ENCODE measurements at places on chromosomes 5 and 9.

DNA sequence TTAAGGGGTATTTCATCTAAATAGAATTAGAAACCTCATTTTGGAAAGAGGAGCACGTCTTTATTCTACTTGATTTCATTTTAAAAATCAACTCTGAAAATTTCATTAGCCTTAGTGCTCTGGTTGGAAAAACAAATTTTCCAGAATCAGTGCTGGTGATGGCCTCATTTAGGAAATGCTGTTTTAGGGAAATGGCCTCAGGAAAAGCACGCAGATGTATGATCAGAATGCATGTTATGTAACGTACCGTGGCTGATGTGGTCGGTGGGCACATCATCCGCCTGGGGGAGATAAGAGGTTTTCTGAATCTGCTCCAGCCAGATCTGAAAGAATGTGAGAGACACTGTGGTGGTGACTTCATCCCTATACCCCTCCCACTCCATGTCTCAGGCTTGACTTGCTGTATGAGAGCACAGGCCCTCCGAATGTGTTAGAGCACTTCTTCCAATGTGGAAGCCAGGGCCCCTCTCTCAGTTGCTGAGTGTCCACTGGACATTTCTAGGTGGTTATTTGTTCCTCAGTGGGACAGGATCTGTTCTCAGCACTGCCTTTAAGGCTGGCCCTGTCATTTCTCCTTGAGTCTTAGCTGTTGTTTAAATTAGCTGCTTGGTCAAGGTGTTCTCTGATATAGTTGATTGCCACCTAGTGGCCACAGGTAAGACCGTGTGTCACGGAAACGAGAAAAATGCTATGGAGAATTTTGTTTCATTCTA is 96.5 kb downstream of the ARHGAP26 start:
- DNase-seq, result peak; percentile 89

GRCh38 chr9:131700765-131701435 is 39.0 kb downstream of the RAPGEF1 start:
- peak; percentile 16 for DNase-seq

DNA sequence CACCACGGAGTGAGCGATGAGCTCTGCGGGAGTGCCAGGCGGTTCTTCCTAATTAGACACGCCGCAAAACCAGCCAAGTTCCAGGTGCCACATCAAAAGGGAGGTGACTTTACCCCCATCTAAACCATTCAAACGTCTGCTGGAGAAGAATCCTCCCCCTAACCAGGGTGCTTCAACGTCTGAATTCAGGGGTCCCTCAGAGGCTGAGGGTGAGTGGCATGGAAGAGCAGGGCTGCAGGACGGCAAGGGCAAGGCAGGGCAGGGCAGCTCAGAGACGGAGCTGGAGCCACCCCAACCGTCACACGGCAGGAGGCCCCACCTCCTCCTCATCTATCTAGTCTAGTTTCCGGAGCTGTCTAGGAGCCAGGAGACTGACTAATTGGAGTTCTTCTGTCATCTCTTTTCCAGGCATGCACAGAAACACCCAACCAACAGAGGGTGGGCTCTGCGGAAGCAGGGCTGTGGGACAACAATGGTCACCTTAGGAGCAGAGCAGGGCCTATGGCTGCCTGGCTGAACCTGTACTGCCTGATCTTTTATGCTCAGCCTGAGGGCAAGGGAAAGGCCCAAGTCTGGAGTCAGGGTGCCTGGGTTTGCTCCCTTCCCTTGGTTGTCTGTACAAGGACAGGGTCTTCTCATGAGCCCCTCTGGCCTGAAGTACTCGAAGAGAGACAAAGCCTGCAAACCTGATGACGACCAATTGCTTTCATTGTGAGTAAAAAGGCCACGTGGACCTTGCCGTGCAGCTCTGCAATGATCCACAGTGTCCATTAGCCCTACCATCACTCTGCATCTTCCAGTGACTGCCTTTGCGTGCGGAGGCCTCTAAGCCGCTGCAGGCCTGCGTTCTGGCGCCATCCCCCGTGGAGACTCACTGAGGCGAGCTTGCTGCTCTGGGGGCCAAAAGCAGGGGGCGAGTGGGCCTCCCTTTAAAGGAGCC is 81.0 kb upstream of the SLC25A51 start:
- DNase-seq, result peak; percentile 26

DNA sequence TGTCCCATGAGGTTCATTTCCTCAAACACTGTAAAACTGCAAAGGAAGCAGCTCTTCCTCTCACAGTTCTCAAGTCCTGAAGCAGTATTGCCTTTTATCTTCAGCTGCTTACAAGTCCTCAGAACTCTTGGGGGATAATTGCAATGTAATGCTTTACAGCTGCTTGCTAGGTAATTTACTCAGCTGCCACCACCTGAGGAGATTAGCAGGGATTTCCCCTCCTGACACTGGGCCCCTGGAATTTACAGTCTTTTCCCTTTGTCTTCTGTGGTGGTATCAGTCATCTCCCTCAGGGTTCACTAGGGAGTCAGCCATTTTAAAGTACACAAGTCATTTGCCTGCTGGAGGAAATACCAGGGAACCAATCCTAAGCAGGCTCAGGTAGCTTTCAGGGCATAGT is 754.3 kb upstream of the GRAMD2B start:
- DNase-seq, result no peak

GRCh38 chr9:98220911-98221310 is 28.5 kb upstream of the CORO2A start:
- no peak for DNase-seq

GRCh38 chr9:128254855-128255759 is 20.7 kb downstream of the GOLGA2 start:
- DNase-seq, result peak; percentile 82

GRCh38 chr5:138716456-138716924 is 36.7 kb upstream of the CTNNA1 start:
- DNase-seq, result no peak

GRCh38 chr9:138068601-138069035 is 191.0 kb downstream of the CACNA1B start:
- DNase-seq, result no peak

DNA sequence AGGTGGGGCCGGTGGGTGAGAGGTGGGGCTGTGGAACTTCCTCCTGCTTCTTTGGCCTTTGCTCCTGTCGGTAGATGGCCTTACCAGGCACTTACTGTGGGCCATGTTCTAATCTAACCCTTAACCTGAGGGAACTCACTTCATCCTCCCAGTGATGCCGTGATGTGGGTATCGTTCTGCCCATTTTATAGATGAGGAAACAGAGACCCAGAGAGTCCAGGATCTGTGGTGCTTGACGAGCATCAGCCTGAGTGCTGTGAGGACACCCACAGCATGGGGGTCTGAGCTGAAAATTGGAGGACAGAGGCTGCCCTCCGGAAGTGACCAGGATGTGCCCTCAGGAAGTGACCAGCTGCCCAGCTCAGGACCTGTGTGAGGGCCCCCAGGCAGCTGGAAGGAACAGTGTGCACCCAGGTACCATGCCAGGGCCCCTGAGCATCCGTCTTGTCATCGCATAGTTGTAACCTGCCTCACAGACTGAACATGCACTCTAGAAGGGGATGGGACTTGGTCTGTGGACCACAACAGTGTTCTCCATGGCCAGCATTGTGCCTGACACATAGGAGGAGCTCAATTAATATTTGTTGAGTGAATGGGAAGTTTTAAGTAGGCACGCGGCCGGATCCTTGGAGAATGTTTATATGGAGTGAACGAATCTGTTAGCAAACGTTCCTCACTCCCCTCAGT is 8.5 kb downstream of the NEK6 start:
- DNase-seq, result no peak

GRCh38 chr9:34994900-34995669 is 5.5 kb downstream of the DNAJB5 start:
- DNase-seq, result no peak

GRCh38 chr5:11814373-11814772 is 89.9 kb downstream of the CTNND2 start:
- DNase-seq, result no peak

- no peak for DNase-seq
Observed at GRCh38 chr9:76557674-76558225, 98.8 kb downstream of the GCNT1 start.

DNA sequence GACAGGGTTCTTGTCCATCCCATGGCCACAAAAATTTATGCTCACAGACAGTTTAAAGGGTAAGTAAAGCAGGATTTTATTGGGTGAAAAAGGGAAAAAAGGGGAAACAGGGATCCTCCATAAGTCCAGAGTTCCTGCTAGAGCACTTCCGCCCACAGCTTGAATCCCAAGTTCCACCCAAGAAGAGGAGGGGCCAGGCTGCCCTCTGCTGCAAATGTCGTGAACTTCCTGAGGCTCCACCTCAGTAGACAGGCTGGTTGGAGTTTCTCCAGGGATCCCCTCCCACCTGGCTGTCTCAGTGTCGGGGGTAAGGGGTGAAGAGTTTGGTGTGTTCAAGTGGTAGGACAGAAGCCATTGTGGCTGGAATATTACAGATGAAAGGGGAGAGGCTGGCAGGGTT is 275.0 kb upstream of the SGCD start:
- no peak for DNase-seq

DNA sequence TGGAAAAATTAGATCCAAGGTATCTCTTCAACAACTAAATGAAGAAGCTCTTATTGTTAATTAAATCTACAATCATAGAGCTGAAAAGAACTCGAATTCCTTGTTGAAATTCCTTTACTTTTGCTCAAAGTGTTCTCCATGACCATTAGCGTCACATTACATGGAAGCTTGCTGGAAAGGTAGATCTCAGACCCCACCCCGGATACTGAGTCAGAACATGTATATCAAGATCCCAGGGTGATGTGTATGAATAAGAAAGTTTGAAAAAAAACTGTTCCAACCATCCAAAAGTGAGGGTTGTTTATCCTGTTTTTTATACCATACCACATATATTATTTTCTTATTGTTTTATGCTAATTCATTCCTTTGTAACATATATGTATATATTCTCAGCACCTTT is 237.1 kb upstream of the PUM3 start:
- no peak for DNase-seq

DNA sequence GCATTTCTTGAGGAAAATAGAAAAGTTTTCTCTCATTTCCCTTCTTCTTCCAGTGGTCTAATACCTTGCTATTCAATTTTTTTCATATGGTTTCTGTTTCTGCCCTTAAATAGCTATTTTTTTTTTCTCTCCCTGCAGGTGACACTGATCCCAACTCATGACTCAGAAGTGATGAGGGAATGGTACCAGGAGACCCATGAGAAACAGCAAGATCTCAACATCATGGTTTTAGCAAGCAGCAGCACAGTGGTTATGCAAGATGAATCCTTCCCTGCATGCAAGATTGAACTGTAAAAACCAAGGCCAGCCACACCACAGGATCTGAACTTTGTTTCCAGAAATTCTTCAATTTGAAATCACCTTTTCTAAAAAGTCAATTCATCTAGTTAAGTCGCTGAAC is 97.7 kb downstream of the MAP1B start:
- no peak for DNase-seq

GRCh38 chr5:95858023-95858461 is 35.5 kb upstream of the GLRX start:
- DNase-seq, result no peak

DNA sequence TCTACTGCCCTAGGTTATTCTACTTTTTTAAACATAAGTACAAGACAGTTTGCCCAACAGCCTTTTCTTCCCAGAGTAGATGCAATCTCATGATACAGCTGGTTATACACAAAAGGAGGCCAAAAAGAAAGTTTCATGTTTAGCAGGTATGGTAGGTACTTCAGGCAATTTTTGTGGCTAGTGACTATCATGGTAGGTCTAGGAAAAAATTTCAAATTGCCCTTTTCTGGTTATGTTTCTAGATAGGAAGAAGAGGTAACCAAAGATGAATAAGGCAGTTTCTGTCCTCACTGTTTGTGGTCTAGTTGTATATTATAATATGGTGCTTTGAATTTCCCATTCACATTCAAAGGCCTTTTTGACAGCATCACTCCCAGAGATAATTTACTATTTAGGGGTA is 19.7 kb downstream of the MEGF9 start:
- no peak for DNase-seq

- no peak for DNase-seq
Observed at GRCh38 chr9:12973710-12974109, 198.9 kb downstream of the LURAP1L start.

GRCh38 chr9:96006296-96006879 is 130.9 kb downstream of the ERCC6L2 start:
- DNase-seq, result peak; percentile 44

GRCh38 chr5:90014420-90014819 is 395.1 kb downstream of the CETN3 start:
- no peak for DNase-seq

GRCh38 chr5:173638126-173639040 is 21.9 kb upstream of the BOD1 start:
- DNase-seq, result no peak

GRCh38 chr5:52776116-52776515 is 11.6 kb upstream of the ITGA1 start:
- DNase-seq, result no peak

GRCh38 chr5:150700246-150700593 is 642 bp downstream of the RBM22 start:
- no peak for DNase-seq

GRCh38 chr5:115930630-115931337 is 31.5 kb upstream of the LVRN start:
- DNase-seq, result no peak

GRCh38 chr5:149433524-149434131 is 54.5 kb upstream of the IL17B start:
- DNase-seq, result no peak

- no peak for DNase-seq
Observed at GRCh38 chr9:124780060-124780756, 3.3 kb downstream of the OLFML2A start.

- no peak for DNase-seq
Observed at GRCh38 chr9:37417857-37418618, 4.5 kb upstream of the GRHPR start.

GRCh38 chr5:15516486-15516885 is 16.5 kb downstream of the FBXL7 start:
- no peak for DNase-seq

- DNase-seq, result no peak
Observed at GRCh38 chr9:121921444-121921843, 171.7 kb downstream of the TTLL11 start.

DNA sequence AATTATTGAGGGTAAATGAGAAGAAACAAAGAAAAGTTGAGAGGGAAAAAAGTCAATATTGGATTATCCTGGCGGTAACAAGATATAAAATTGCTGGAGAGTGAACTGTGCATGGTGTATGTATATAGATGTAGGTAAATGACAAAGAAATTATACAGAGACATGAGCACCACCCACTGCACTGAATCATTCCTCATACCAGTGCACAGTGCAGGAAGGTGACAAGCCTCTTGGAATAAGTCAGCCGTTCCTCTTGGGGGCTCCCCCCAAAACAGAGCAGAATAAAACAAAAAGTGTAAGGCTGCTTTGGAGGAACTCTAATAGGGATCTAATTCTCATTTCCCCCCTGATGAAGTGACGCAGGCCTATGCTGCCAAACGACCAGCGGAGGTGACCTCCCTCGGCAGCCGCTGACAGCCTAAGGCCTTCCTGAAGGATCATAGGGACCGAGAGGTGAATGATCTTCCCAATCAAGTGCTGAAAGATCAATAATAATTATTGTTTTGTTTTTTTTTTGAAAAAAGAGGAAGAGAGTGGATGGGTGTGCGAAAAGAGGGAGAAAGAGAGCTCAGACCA is 245.0 kb downstream of the PSAT1 start:
- DNase-seq, result no peak

DNA sequence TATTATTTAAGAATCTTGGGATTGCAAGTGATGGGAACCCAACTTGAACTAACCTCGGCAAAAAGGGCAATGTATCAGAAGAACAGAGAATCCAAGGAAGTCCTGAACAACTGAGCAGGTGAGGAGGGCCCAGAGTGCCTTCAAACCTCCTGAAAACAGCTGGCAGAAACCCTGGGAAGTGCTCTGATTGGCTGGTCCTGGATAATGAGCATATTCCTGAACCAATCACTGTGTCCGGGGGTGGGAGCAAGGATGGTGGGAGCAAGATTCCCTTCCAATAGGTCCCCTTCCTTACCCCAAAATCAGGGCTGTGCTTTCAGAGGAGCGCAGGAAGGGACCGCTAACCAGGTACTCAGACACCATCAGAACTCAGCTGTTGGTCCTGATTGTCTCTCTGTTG is 31.9 kb upstream of the TBC1D2 start:
- DNase-seq, result no peak
